ENCODE measurements at places on chromosomes 3 and 15.
A peak's percentile ranks its signal among the peaks of the same experiment; 100 is the strongest.

GRCh38 chr15:77097921-77098320 lies 27.0 kb upstream of the TSPAN3 start:
- no peak for DNase-seq

GRCh38 chr3:158808697-158809096 lies 6.8 kb downstream of the MFSD1 start:
- DNase-seq: peak; percentile 9

- no peak for DNase-seq
Observed at GRCh38 chr3:74789111-74789510, 174.7 kb upstream of the CNTN3 start.

DNA sequence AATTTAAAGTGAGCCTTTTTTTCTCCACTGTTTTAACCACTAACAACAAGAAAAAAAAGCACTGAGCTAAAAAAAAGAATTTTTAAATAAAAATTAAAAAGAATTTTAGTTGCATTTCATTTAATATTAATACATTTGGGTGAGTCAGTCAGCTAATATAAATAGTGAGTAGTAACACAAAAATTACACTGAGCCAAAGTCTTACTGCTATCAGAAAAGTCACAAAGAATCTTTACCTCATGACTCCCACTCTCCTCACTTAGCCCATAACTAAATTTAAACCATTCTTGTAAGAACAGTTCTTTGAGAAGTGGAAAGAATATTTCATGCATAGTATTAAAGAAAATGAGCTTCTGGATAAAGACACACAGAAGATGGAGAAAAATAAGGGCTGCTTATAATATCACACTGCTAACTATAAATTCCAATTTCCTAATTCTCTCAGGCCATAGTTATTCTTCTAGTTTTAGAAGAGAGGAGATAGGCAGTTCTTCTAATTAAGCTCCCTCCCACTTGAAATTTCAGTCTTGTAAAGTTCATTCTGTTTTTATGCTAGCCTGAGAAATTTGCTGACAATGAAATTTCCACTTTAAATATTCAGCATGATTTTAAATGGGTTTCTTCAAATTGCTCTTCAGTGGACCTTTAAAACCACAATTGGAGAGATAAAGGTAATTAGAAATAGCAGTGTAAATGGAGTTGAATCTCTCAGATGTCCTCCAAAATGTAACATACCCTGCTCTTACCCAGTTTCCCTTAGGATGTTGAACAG lies 17.6 kb downstream of the SHQ1 start:
- no peak for DNase-seq

GRCh38 chr3:77682162-77682561 lies 642.3 kb downstream of the ROBO2 start:
- no peak for DNase-seq

DNA sequence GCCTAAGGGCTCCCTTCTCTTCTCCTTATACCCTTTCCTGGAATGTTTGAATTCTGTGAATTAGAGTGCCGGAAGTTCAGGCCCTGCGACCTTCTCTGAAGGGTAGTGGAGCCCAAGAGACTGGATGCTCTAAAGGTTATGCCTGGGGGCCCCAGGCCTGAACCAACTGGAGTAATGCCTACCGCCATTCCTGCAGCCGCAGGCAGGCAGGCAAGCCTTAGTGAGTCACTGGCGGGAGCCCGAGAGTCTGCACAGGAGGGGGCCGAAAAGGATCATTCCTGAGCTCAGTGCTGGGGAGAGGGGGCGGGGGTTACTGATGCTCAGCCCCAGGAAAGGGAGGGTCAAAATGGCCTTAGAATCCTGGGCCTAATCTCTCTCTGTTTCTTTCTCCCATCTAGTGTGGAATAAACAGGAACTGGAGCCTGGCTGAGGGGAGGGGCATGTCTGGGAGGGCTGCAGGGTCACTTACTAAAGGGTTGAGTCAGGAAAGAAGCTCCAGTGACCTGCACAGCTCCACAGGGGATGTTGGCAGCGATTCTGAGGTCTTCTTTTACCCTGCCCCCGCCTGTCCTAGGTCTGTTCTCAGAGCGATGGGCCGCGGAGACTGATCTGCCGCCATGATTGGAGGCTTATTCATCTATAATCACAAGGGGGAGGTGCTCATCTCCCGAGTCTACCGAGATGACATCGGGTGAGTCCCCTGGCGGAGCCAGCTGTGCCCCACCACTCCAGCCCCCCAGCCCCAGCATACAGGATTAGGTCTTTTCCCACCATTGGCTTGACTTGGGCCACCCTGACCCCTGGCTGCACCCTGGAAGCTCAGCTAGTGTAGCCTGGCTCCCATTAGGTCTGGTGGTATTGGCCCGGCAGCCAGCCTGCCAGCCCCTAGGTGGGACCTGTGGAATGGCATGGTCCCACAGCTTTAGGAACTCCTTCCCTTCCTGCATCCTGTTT lies 2.0 kb downstream of the AP2M1 start:
- no peak for DNase-seq

GRCh38 chr3:197613199-197613598 lies 57.4 kb upstream of the BDH1 start:
- peak; percentile 26 for DNase-seq

All from thymus (tissue), 14 donors.